Activated T-helper 1 cell treated with anti-CD3 and anti-CD28 coated beads, Interleukin-2, amount 50 U/mL, for 16 hours (primary cell): ENCODE measurements at places on chromosomes 12 and 14.

GRCh38 chr12:97912943-97913342 is 450.3 kb downstream of the RMST start:
- DNase-seq, result no peak

DNA sequence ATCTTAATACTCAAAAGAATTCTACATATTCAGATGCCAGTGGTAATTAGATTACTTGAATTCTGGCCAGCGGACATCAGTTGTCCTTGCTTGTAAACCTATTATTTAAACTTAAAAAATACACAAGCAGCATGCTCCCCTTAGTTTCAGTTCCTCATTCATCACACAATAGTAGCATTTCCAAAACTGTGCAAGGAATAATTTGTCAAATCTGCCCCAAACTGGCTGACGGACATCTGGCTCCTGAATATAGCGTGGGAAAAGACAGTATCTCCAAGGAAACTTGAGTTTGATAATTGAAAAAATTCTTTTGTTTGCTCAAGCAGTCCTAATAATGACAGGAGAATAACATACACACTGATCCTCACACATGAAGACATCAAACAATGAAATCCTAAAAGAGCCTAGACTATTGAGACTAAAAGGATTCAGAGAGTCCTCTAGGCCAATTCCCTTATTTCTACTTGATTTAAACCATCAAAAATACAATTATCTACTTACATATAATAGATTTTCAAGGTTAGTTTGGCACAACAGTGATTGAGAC is 90.4 kb downstream of the KIF21A start:
- no peak for DNase-seq

- no peak for DNase-seq
Measured at GRCh38 chr14:37590428-37591139, 4.5 kb downstream of the FOXA1 start.

DNA sequence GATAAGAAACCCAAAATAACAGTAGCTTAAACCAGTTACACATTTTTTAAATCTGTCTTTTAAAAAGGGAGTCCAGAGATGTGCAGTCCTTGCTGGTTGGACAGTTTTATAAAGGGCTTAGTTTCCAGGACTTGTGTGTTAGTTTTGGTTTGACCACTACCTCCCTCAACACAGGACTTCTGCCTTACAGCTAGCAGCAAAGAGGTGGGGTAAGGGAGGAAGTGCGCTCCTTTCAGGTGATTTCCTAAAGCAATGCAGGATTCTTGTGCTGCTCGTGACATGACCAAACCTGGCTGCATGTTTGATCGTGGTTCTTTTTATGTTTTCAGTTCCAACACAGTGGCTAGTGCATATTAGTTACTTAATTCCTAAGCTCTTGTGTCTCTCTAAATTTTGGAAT is 266.2 kb downstream of the TMTC2 start:
- DNase-seq, result no peak

DNA sequence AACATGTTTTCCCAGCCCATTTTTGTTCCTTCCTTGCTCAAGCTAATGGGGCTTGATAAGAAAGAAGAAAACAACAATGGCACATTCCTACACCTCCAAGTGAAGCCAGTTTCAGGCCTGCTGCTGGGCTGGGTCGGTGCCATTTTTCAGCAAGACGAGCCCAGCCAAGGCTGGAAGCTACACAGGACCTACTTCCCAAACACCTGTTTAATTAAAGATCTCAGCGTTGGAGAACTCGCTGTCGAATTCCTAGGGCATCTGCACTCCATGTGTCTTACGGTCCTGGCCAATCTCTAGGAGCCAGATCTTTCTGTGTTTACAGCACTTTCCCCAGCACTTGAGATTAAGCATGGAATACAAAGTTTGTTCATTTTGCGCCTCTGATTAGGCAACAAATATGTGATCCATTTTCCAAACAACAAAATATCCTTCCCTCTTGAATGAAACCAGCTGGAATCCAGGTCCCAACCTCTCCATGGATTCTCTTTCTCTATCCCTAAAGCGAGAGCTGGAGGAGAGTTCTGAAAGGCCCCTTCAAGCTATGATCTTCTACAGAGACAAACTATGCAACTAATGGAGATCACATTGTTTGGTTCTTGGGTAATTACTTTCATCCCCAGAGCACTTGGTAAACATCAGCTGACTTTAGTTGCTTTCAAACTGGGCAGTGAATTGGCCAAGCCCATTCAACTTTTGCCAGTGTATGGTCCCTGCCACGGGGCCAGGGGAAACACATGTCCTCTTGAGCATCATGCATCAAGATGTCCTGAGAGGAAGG is 34.3 kb upstream of the TC2N start:
- no peak for DNase-seq

DNA sequence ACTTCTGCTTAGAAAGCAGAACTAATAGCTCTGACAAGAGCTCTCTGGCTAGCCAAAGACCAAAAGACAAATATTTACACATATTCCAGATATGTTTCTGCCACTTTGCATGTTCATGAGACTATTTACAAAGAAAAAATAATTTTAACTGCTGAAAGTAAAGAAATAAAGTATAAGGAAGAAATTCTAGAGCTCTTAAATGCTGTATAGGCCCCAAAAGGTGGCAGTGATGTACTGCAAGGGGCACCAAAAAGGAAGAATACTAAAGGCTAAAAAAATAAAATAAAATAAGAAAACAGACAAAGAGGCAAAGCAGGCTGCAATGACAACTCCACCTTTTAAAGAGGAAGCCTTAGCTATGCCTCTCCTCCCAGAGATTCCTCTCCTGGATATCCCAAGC is 23.0 kb downstream of the KLRK1 start:
- DNase-seq, result no peak

GRCh38 chr12:1302201-1302870 is 292.0 kb downstream of the FBXL14 start:
- no peak for DNase-seq

DNA sequence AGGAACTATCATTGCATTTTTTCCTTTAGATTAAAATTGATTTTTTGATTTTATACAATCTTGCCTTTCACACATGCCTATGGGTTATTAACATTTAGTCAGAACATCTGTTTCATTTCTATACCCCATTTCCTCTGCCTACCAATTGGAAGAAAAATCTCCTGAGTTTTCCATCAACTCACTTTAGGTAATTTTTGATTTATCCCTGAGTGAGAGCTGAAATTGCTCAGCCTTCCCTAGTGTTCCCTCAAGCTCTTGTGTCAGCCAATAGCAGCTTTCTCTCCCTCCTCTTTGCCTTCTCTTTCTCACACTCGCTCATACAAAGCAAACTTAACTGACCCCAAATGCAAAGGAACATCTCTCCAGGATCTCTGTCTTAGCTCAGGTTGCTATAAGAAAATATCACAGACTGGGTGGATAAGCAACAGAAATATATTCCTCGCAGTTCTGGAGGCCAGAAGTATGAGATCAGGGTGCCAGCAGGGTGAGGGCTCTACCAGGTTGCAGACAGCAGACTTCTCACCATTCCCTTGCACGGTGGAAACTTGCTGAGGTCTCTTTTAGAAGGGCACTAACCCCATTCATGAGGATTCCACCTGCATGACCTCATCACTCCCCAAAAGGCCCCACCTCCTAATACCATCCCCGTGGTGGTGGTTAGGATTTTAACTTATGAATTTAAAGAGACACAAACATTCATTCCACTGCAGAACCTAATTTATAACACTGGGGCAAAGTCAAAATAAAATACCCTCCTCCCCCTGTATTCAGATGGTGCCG is 224.2 kb upstream of the SFSWAP start:
- no peak for DNase-seq

DNA sequence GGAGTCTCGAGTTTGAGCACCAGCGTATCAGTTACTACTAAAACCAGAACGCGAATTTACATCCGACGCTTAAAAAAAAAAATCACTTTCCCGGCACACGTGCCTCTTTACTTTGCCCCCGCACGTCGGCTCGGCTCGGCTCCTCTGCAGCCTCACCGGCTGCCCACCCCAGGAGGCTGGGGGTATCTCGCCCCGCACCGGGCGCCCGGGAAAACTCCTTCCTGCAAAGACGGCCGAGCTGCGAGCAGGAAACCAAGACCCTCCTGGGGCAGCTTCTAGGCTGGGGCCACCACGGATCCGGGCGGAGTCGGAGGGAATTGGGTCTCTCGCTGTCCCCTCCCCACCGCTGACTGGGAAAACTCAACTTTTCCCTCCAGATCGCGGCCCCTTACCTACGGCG is 610 bp downstream of the VSIG10 start:
- DNase-seq, result no peak

DNA sequence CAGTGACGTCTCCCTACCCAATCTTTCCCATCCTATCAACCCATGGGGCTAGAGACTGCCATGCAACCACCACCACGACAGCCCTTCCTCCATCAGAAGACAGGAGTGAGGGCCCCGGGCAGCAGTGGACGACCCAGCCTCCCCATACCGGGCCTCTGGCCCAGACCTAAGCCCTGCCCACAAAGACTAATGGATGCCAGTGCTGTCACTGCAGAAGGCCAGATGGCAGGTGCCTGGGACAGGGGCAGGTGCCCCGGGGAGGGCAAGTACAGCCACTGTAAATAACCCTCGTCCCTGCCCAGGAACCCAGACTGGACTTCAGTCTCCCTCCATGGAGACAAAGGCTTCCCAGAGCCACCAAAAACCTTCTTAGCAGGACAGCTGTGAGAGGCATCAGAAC is 20.3 kb upstream of the HSPB8 start:
- no peak for DNase-seq

- peak; percentile 6 for DNase-seq
Measured at GRCh38 chr14:63388766-63389431, 70.2 kb upstream of the GPHB5 start.

DNA sequence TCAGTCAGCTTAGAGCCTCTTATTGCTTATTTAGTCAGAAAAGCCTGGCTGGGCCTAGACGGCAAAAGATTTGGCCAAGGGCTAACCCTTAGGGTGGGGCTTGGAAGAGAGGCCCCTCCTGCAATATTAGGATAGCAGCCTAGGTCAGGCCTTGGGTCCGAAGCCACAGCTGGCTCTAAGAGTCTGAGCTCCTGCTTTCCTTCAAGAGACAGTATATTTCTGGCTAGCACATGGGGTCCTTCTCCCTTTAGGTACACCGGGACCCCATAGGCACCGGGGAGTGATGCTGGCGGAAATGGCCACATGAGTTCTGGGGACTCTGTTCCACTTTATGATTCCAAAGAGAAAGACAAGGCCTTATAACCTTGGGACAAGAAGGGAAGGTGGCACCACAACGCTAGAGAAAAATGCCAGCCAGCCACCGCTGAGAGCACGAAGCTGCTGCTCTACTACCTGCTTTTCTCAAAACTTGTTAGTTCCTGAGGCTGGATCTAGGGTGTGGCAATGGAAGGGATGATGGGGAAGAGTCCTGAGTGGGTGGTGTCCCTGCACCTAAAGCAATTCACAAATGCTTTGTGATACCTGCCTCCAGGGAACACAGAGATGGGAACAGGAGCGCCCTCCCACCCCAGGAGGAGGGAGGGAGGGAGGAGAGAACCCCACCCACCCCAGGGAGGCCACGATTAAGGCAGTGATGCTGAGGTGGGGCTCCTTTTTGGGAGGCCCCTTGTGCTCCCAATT is 3.1 kb upstream of the AVIL start:
- no peak for DNase-seq

GRCh38 chr12:24378548-24379407 is 429.3 kb upstream of the SOX5 start:
- DNase-seq, result no peak

DNA sequence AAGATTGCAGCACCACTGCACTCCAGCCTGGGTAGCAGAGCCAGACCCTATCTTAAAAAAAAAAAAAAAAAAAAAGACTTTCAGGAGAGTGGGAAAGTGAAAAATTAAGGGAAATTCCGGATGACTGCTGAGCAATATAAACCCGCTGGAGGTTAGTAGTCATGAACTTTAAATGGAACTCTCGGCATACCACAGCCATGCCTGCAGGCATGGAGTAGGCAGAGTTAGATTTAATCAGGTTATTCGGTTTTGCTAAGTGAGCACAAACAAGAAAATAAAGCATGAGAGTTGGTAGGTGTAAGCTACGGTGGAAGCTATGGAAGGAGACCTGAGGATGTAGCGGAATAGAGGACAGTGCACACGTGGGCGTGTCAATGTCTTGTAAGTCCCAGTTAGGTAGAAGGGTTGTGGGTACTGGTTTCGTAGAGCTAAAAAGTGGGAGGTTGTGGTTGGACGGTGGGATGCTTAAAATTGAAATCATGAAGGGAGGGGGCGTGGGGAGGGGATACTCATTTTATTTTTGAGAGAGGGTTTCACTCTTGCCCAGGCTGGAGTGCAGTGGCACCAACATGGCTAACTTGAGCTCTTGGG is 11.8 kb upstream of the TUBA1C start:
- DNase-seq, result no peak
